Epithelial cell of alveolus of lung (primary cell): ENCODE measurements at places on chromosomes 5 and 9. TPM values are rescaled to one million over a fixed set of nuclear protein-coding genes. Genes with fewer than 3 reads are reported as not detected.

Gene FBP1
- not detected in 2 replicates for total RNA-seq

Gene WHRN
- 0.78 and 2.2 TPM in 2 replicates for total RNA-seq

Gene SVEP1
- total RNA-seq, result 3.2 and 14.1 TPM in 2 replicates

Gene FAM153A
- total RNA-seq, result not detected in 2 replicates

Gene RUSC2
- total RNA-seq, result 26.3 and 27.8 TPM in 2 replicates

Gene F12
- 0.40 and 1.0 TPM in 2 replicates for total RNA-seq

Gene TAF11L5
- total RNA-seq, result not detected in 2 replicates

Gene IRX1
- total RNA-seq, result 1.7 TPM in 1 of 2 replicates, not detected in the other

Gene TTC39B
- total RNA-seq, result 5.0 and 8.3 TPM in 2 replicates

Gene RFX3
- total RNA-seq, result 1.4 and 13.3 TPM in 2 replicates

Gene PCDHB6
- 0.64 TPM in 1 of 2 replicates, not detected in the other for total RNA-seq

Gene PCDHB13
- total RNA-seq, result 0.26 and 1.0 TPM in 2 replicates

Gene FAM120A
- 62.8 and 68.5 TPM in 2 replicates for total RNA-seq

Gene TAS2R1
- total RNA-seq, result not detected in 2 replicates

Gene PCDHA9
- under 0.01 TPM in 1 of 2 replicates, not detected in the other for total RNA-seq

Gene HTR4
- total RNA-seq, result not detected in 2 replicates

Gene CCL28
- 0.65 and 1.0 TPM in 2 replicates for total RNA-seq

Gene PCDH1
- total RNA-seq, result 1.4 and 7.4 TPM in 2 replicates

Gene ANKH
- 7.3 and 22.6 TPM in 2 replicates for total RNA-seq
